ENCODE measurements at places on chromosomes 12 and 14.

GRCh38 chr14:103763730-103764488 is 48.3 kb downstream of the ZFYVE21 start:
- no peak for DNase-seq

- DNase-seq: no peak
Measured at GRCh38 chr14:23559010-23559925, 3.2 kb downstream of the THTPA start.

DNA sequence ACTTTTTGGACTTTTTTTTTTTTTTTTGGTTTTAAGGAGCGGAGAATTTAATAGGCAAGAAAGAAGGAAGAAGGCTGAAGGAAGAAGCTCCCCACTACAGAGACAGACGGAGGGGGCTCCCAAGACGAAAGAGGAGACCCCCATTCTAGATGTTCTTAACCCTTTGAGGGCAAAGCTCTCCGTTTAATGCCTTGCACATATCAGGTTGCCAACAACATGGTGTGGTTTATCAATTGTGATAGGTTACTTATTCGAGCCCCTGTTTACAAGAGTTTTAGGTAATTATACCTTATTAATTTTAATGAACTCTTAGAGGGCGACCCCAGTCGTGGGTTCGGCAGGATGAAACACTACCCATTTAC is 1.2 kb upstream of the FBXO33 start:
- DNase-seq: no peak

GRCh38 chr12:30953257-30953656 is 26.7 kb downstream of the TSPAN11 start:
- DNase-seq: no peak

DNA sequence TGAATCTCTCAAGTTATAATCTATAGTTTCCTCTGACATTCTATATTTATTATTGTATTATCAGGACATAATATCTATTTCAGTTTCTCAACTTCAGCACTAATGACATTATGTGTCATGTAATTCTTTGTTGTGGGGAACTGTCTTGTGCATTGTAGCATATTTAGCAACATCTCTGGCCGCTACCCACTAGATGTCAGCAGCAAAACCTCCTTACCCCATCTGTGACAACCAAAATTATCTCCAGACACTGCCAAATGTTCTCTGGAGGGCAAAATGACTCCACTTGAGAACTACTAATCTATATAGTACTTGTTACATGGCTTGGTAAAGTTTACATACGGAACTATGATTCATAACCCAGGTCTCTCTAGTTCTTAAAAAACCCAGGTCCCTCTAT is 110.2 kb downstream of the RASSF9 start:
- no peak for DNase-seq

DNA sequence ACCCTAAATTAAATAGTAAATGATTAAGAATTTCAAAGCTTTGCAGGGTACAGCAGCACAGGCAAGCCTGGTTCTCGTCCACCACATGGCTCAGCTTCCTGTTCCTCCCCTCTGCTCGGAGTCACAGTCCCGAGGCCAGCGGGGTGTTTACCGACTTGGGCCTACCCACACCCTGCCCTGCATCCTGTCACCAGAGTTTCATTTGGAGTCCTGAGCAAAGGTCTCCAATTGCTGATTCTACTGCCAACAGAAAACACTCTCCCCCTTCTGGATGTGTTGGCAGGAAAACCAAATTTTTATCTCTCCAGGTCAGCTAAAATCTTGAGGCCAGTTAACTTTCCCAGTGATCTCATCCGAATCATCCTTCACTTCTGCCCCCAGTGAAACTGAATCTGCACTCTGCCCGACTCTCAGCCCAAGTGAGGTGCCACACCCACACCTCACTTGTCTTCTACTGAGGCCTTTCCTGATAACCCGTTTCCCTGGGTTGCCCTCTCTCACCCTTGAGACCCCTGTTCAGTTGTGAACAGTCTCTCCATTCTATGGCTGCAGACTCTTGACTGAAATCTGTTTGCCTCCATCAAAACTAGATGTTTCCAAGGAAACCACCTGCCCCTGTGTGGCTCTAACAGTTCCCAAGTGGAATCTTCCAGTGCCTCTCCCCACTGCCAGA is 71.2 kb downstream of the VCPKMT start:
- DNase-seq: peak; percentile 53

GRCh38 chr14:20434701-20435581 is 1.0 kb downstream of the KLHL33 start:
- peak; percentile 56 for DNase-seq

GRCh38 chr14:90354551-90355298 is 23.0 kb upstream of the NRDE2 start:
- DNase-seq: peak; percentile 33

- no peak for DNase-seq
Measured at GRCh38 chr12:76623931-76624330, 64.4 kb upstream of the OSBPL8 start.

- DNase-seq: no peak
Measured at GRCh38 chr12:51520576-51521325, 70.3 kb upstream of the SCN8A start.

DNA sequence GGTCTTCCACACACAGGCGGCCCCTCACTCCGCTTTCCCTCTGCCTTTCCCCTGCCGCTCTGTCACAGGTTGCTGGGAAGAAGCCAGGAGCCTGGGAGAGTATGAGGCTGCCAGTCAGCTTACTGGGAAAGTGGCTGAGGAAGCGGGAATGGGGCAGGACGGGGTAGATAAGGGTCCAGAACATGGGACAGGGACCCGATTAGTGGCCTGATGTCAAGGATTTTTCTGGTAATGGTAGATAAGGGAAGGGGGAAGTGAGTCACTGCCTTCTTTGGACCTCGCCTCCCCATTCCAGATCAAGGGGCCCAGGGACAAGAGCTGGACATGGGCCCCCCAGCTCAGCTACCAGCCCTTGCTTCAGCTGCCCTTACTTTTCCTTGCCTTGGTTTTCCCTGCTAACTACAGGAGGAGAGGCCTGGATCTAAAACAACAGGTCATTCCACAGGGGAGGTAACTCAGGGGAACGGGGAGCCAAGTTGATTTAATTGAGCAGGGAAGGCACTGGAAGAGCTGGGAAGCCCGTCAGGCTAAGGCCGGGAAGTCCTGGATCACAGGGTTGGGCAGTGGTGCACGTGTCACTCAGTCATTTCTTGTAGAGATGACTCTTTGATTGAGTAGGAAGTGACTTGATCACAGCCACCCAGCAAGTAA is 3.5 kb upstream of the LPAR5 start:
- DNase-seq: no peak

DNA sequence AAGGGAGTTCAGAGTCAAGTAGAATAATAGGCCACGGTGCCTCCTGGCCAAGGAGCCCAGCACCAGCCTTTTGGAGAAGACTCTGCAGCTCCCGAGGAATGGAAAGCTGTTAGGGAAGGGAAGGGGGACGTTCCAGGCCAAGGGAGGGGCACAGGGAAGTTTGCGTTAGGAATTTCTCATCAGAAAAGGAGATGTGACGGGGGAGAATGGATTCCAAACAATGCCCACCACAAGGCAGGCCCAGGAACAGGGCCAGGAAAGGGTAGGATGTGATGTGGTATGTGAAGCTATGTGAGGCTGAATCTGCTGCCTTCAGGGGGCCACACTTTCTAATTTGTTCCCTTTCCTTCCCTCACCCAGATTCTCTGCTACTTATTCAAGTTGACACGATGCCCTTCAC is 46.0 kb downstream of the DGLUCY start:
- no peak for DNase-seq

- DNase-seq: peak; percentile 83
Measured at GRCh38 chr14:93207468-93208308, 632 bp downstream of the UBR7 start.

DNA sequence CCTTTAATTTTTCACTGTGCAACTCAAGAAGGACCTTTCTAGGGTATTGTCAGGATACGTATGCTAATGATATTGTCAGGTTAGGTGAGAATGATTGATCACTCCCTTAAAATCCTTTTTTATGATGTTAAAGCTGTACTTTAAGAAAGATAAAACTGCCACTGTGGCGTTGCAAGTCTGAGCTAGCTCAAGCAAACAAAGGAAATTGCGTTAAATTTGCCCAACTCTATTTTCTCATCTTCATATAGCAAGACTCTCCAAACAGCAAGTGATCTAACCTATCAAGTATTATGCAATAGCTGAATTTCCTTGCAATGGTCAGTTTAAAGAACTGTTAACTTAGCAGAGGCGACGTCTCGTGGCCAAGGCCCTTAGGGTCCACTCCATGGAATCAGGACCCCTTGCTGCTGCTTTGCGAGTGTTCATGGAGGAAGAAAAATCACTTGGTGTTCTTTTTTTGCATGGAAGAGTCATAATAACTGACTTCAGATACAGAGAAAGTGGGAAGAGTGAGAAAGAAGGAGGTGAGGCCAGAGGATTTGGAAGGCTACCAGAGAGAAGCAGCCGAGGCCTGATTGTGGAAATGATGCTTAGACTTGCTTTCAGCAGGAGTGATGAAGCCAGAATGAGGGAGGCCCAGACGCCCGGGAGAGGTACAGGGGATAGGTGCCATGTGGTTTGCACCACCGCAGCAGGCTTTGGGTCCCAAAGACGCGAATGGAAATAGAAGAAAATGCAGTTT is 2.5 kb downstream of the TRAF3 start:
- no peak for DNase-seq

DNA sequence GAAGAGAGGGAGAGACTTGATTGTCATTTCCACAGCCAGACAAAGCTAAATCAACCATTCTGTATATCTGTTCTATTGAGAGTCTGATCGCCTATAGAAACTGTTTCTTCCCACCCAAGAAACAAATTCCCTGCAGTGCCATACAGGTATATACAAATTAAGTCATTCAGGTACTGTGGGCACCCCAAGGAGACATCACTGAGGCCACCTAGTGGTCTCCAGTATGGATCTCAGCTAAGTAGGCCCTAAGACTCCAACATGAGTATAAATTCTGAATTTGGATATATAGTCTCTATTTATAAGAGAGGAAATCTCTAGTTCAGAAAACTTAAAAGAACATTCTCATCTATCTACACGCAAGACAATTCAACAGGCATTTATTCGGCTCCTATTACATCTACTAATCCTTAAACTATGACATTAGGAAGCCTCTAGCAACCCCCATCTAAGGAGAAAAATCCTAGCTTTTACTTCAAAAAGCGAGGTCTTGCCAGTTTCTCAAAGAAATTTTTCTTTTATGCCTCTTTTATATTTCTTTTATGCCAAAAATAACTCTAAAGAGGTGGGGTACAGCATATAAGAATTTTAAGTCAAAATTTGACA is 62.6 kb downstream of the DCAF5 start:
- DNase-seq: no peak

DNA sequence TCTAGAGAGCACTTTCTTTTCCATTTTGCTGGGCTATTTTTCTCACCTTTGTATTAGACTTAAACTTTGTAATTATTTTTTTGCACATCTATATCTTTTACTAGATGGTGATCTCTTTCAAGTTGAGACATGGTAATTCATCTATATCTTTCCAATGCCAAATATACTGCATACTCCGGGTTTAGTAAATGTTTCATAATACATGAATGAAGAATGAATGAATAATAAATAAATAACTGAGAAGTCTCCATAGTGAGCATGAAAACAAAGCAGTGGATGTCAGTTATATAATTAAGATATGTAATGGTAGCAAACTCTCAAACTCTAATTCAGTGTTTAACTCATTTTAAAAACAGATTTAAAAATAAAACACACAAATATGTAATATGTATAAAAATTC is 342.5 kb upstream of the KITLG start:
- DNase-seq: no peak

DNA sequence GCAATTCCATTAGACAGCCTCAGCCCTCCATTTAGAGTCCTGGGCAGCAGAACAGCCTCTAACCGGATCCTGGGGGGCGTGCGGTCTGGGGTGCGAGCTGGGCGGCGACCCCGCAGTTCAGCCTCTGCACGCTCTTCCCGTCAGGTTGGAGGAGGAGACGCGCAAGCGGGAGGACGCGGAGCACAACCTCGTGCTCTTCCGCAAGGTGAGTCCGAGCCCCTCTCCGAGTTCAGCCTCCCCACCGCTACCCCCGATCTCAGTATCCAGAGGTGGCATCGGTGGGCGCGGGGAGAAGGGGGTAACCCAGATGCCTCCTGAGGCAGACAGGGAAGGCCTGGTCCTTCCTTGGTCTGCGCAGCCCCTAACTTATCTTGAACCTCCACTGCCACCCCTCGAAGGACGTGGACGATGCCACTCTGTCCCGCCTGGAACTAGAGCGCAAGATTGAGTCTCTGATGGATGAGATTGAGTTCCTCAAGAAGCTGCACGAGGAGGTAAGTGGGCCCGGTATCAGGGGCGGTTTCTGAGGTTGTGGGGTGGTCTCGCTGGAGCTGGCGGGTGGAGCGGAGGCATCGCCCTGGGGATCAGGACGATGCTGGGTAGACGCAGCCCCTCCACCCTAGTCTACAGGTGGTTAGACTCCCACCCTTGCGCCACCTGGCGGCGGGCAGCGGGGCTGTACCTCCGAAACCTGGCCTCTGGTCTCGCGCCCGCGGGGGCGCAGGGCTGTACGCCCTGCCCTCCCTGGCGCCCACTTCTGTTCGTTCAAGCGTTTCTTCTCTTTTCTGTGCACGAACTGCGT is 1.3 kb downstream of the PRPH start:
- no peak for DNase-seq

DNA sequence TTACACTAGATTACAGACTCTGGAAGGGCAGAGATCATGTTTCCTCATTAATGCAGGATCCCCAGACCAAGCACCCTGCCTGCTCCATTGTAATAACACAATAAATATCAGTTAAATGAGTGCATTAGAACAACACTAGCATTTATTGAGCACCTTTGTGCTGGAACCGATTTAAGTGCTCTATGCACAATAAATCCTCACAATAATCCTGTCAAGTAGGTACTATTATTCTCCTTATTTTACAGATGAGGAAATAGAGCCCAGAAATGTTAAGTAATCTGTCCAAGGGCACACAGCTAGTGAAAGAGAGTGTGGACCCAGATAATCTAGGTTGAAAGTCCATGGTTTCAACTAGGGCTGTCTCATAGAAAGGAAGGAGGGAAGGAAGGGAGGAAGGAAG is 69.8 kb downstream of the MAP1LC3B2 start:
- no peak for DNase-seq

DNA sequence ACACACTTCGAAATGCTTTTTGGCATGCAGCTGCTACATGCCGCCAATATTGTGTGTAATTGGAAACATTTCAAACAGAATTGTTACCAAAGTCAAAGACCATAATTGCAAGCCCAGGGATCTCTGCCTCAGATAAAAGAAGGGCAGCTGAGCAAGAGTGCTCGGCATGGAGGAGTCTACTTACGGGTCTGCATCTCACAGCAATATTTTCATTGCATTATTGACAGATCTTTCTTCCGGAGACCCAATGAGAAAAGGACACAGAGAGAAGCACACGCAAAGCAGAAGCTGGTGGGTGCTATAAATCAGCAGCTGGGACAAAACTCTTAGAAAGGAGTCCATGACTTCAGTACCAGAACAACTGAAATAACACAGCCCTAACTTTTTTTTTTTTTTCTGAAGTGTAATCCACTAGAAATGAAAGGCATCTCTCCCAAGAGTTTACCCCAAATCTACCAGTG is 4.9 kb downstream of the PRICKLE1 start:
- DNase-seq: peak; percentile 33

DNA sequence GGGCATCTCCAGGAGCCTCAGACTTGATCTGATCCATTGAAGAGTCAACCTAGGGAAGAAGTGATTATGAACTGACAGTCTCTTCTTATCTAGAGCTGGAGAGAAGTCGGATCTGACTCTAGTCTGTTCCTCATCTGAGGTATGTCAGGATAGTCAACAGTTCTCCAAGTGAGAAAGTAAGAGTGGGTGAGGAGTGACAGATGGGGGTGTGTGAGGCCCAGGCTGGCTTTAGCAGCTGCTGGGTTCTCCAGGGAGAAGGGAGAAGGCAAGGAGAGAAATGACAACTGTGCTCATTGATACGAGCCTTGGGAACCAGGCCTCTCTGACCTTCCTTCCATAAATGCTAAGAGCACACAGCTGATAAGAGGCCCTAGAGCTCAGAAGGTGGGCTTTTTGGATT is 53.3 kb downstream of the IRAK3 start:
- no peak for DNase-seq

GRCh38 chr14:77495334-77495733 is 3.3 kb downstream of the ISM2 start:
- no peak for DNase-seq

All from right hindlimb (tissue), 1 donor.